ENCODE measurements at places on chromosomes 2 and 18.

GRCh38 chr18:11251891-11252270 is 102.5 kb upstream of the PIEZO2 start:
- DNase-seq: no peak

DNA sequence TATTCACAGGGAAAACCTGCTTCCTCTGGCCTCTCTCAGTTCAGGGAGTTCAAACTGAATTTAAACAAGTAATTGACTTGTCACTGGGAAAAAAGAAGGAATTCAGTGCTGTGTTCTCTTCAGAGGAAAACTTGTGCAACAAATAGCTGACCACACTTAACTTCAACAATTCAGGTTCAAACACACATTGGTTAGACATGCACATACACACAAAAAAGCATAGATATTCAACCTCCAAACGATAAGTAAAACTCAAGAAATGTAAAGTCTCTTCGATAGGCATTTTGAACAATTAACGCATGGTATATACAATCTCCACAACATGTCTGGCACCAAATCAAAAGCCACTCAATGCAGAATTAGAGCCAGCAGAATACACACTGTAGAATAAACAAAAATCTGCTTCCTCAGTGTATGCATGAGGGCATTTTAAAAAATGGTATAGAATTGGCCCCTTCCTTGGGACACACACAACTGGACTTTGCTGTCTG is 269.0 kb downstream of the TCF4 start:
- no peak for DNase-seq

- no peak for DNase-seq
Observed at GRCh38 chr18:23683155-23683554, 6.1 kb upstream of the LAMA3 start.

GRCh38 chr2:189553504-189554088 is 27.0 kb downstream of the SLC40A1 start:
- no peak for DNase-seq

- no peak for DNase-seq
Observed at GRCh38 chr2:174259981-174260380, 11.6 kb upstream of the OLA1 start.

DNA sequence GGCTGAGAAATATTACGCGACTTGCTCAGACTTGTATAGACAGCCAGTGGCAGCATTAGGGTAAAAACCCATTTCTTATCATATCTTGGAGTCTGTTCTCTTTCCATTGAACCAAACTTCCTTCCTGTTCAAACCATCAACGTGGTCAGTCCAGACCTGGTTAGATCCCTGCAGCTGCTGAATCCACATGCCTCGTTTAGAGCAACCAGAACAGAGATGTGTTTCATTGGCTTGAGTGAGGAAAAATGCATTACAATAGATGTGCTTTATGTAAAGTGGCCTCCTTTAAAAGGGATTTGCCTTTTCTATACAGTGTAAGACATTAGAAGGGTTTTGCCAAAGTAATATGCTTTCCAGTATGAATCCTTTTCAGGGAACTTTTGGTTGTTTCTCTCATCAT is 232.4 kb downstream of the MEIS1 start:
- DNase-seq: no peak

DNA sequence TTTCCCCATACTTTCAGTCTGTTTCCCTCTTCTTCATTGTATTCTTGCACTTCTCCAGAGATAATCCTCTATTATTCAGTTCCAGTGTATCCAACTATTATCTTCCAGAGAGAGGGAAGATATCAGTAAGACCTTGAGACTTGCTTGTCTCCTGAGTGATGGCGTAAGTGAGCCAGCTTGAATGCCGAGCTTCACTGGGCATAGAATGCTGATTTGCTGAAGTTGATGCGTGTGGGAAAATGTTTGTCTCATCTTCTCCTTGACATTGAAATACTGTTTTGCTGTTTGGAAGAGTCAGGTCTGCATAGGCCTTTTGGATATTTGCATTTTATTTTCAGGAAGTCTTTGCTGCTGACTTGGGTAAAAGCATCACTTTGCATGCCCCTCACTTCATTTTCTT is 41.1 kb upstream of the MGAT5 start:
- no peak for DNase-seq

- no peak for DNase-seq
Observed at GRCh38 chr2:139790807-139791752, 1010.9 kb upstream of the NXPH2 start.

DNA sequence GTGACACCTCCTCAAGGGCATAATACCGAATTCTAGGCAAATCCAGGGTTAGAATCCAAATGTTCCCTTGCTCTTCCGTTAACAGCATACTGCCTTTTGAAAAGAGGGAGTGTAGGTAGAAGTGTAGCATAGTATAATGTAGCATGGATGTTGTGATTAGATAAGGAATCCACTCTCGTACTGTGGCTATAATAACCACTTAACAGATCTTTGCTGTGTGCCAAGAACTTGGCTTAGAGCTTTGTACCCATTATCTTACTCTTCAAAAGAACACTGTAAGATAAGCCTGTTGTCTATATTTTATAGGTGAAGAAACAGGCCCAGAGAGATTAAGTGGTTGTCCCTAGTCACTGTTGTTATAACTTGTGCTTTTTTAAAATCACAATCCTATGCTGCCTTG is 24.2 kb downstream of the WDR75 start:
- no peak for DNase-seq

GRCh38 chr2:126655500-126656430 is at the start of gene GYPC:
Gene GYPC, plus strand, starts transcription at chr2:126656158. Its CDS starts 106 bp downstream, at chr2:126656264.
- peak; percentile 54 for DNase-seq

GRCh38 chr2:217513258-217513657 is 489.5 kb downstream of the TNS1 start:
- DNase-seq: no peak

DNA sequence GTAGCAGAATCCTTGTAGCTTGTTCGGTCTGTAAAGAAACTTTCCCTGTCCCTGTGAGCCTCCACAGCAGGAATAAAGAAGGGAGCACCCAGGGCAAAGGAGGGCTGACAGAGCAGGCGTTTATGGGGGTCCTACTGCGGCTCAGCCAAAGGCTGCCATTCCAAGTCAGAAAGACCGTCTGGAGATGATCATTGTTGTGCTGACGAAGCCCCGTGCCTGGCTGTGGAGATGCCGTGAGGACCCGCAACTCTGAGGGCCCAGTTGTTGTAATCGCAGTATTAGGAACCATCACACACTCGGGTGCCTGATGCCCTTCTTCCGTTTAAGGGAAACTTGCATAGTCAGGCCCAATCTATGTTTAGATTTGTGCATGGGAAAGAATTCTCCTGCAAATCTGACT is 16.9 kb upstream of the VWA3B start:
- no peak for DNase-seq

DNA sequence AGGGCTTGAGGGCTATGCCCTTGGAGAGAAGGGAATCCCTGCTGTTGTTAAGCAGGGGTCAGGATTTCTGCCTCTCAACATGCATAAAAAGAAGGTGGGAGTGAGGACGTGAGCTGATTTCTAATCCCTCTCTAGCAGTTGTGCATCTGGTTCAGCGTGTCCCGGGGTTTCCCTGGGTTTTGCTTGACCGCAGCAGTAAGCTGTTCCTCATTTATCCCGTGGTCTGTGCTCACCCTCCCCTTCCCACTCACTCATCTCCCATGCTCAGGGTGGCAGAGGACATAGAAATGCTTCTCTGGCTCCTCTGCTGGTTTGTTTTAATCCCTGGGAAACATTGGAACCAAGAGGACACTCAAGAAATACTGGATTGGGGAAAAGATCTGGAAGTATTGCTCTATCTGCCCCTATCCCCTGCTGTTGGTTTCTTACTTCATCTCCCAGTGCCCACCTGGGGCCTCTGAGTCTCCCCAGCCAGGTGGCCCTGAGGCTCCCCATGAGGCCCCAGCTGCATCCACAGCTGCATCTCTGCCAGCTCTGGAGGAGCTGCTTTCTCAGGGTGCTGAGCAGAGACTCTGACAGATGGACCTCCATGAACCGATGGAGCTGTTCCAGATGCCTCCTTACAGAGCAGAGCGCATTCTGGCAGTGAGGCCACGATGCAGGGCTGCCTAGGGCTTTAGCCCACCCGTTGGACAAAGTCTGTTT is 36.1 kb downstream of the TET3 start:
- DNase-seq: no peak

GRCh38 chr2:4416431-4416830 is 713.1 kb downstream of the DCDC2C start:
- DNase-seq: no peak

DNA sequence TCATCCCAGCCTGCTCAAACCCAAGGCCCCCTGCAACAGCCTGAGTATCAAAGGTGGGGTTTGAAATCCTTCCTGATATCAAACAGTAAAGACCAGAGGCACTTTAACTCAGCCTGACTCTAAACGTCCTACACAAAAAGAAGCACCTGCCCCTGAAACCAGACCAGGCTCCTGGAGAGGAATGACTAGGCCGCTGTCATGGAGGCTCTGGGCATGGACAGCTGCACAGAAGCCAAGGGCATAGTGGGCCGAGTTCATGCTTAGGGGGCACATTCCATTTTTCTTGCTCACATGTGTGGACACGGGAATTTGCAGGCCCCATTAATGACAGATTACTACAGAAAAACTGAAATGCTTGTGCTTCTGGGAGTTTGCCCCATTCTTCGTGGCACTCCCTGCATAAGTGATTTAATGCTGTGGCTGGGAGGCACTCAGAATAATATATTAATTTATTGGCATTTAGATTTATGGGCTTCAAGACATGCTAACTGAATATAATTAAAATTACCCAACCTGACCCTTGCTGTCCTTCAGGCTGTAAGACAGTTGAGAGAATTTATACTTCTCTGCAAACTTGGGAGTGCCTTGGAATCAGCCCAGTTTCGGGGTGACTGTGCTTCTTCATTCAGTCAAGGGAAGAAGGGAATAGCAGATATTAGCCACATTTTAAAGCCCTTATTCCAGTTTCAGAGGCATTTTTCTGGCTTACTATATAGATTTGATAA is 105.5 kb downstream of the GYPC start:
- DNase-seq: no peak

GRCh38 chr2:53170466-53170865 is 597.1 kb upstream of the CHAC2 start:
- DNase-seq: no peak

DNA sequence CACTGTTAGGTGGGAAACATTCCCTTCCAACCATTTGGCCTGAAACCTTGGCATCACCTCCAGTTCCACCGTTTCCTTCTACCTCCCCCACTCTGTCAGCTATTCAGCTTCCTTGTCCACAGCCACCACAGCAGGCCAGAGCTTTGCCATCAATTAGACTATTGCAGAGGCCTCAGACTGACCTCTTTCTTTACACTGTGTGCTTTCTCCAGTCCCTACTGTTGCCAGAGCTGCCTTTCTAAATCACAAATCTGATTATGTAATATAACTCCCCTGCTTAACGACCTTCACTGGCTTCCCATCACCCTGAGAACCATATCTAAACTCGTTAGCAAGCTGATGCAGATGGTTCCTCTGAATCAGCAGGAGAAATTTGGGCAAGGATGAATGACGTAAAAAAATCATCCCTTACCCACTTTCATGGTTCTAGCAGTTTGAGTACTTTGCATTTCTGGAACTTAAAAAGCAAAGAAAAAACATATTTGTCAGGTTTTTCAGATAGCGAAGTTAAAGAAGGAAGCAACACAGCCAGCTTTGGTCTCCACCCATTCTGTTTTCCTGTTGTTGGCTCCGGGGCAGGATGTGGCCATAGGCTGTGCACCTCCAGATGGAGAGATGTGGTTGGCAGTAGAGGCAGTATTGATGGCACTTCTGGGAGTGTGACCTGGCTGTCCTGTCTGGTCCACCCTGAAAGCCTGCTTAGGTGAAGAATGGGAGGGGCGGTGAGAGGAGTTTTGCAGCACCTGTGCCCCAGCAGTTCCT is 422.1 kb downstream of the PARD3B start:
- DNase-seq: peak; percentile 28

GRCh38 chr2:111900859-111901258 is 2.5 kb downstream of the MERTK start:
- DNase-seq: no peak

DNA sequence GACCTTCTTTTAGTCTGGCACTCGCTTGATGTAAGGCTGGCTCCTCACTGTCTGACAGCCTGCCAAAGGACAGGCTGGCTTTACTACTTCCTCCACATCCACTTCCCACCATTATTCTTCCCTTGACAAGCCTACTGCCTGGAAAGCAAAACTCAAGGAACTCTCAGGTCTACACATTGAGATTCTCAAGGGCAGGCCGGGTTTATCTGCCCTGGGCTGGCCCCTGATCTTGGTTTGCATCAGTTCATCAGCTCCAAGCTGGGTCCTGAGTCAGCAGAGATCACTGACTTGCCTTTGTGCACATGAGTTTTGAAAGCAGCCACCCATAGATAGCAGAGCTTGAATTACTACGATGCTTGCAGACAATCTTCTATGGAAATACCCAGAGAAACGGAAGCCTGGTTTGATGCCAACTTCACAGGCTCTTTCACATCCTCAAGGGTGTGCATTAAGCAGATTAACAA is 53.9 kb downstream of the KCTD18 start:
- peak; percentile 22 for DNase-seq

- no peak for DNase-seq
Observed at GRCh38 chr2:132477962-132478361, 61.4 kb downstream of the GPR39 start.

DNA sequence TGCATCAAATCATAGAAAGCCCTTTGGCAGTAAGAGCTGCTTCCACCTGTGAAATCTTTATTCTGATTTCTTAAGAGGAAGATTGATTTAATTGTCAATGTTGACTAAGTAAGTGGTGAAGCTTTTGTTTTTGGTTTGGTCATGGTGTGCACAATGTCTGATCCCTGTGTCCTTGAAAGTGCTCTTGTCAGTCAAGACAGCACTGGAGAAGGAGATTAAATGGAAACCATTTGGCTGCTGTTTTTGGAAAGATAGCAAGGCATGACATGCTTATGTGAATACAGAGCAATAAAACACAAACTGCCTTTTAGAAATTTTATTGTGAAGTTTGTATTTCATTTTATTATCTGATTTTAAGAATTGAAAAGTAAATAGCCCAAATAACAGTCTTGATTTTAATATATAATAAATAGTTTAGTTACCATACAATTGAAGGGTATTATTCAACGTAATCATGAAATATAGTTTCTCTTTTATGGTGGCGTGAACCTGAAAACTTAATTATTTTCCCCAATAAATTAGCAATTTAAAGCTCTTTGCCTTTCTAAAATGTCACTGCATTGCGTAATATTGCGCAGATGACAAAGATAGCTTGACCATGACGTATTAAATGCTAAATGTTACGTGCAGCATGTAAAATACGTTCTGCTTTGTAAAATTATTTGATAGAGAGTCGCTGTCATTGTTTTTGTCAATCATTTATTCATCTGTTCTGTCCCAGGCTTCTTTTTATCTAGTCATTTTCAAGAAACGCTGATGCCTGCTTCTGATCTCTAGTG is 69.0 kb downstream of the GULP1 start:
- DNase-seq: no peak

DNA sequence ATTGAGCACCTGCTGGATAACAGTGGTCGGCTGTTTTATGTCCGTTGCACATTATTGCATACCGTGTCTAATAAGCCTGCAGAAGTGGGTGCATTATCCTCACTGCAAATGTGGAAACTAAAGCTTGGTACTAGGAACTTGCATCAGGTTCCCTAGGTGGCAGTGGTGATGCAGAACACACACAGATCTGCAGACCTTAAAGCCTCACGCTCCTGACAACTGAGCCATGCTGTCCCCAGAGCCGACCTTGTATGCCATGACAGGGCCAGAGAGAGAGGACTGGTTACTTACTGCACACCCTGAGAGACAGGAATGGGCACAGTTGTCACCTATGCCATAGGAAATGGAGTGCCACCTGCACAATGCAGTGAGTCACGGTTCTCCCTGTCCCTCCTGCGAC is 151.8 kb downstream of the SH3RF3 start:
- DNase-seq: no peak

Data from activated naive CD4-positive, alpha-beta T cell treated with Interleukin-2 at 50 U/mL for 16 hours (primary cell).